ENCODE measurements at places on chromosomes 4 and X.

GRCh38 chr4:127975121-127975770, 10.0 kb downstream of the ABHD18 start:
- DNase-seq, result no peak

DNA sequence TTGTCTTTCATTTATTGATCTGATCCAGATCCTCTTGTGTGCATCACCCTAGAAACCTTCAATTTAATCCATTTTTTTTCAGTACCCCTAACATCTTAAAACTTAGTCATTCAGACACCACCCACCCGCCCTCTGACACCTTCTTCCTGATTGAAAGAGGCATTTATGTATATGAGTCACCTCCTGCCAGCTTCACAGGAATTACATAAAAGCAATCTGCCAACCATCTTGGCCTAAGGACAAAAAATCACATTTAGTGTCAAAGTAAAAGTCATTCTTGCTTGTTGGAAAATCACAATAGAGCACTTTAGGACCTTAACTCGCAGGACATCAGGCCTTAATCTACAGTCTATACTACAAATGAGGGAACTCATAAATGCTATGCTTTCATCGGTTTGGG, 52.1 kb downstream of the NDST3 start:
- DNase-seq, result no peak

DNA sequence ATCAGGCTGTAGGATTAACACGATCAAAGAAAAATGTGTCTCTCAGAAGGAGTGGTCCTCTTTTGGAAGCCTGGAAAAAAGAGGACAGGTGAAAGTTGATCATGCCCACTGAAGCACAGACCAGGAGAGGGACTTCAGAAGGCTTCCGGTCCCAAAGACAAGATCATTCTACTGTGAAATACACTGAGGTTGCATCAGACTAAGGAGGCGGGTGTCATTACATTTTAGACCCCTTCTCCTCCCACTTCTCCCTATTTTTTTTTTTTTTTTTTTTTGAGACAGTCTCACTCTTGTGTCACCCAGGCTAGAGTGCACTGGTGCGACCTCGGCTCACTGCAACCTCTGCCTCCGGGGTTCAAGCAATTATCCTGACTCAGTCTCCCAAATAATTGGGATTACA, 67.5 kb downstream of the RBM47 start:
- no peak for DNase-seq

DNA sequence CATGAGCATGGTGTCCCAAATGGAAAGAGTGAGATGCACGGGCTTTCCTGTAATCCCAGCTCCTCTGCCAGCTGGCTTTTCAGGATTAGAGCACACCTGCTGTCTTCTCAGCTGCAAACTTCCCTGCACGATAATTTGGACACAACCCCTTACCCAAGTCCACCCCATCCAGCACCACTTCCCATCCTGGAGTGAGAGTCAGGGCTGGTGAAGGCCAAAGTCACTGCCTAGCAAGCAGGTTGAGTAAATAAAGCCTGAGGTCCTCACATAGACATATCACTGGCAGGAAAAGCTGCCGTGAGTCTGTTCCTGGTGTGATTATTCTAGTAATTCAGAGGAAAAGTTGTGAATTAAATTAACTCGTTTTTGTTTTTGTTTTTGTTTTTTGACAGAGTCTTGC, 113.9 kb upstream of the MBNL3 start:
- DNase-seq, result no peak

DNA sequence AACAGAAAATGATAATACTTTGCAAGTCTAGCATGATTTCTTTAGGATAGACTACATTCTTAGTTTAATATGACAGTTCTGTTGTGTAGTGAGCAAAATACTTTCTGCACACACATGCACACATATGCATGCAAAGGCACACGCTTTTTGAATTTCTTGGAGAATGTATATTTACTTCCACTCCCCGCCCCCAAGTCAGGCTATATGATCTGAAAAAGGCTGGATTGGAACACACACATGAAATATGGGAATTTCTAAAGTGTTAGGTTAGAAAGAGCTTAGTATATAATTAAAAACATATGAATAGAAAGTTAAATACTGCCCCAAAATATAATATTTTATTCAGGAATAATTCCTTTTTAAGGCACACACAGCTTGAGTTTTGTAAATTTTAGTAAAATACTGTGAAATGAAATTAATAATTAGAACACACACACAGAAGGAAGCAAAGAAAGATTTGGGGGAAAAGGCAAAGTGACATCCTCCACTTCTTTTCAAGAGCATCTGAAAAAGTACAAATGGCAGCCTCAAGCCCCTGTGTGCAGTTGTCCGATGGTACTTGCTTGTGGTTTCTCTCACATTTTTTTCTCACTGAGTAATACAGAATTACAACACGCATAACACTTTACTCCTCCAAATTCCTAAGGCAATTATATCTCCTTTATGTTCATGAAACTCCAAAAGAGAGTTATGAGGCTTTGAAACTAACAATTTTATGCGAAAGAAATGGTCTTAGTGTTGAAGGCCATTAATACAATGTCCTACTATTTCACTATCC, 228.9 kb upstream of the ETNPPL start:
- no peak for DNase-seq

DNA sequence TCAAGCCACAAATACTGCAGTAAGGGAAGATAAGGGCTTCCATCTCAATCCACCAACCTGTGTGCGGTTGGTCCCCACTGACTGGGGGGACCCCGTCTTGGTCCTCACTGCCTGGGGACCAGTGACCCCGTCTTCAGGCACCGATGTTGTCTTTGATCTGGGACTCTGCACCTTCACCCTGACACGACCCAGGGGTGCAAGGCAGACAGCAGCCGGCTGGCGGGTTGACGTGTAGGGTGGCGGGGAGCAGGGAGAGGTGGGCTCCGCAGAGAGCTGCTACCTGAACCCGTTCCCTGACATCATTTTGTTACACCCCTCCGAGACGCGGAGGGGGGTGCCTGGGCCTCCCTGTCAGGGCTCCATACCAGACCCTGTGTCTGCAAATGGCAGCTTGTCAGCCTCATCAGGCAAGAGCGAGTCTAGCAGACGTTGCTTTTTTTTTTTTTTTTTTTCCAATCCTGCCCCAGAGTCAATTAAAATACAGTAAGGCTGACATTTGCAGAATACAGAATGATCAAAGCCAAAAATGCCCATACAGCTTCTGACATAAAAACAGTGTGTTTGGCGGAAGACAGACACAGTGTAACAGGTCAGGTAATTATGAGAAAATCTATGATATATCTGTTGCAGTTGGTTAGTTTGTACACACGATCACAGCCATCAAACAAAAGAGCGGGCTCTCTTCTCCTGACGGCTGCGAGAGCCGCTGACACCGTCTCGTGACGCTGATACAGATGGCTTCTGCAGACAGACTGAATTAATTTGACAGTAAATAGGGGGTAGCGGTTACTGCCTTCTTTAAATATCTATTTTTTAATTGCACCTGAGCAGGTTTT, 118.6 kb downstream of the CRLF2 start:
- DNase-seq, result no peak

- no peak for DNase-seq
These were observed 86.4 kb upstream of the SORBS2 start for GRCh38 chr4:185898413-185898812.

DNA sequence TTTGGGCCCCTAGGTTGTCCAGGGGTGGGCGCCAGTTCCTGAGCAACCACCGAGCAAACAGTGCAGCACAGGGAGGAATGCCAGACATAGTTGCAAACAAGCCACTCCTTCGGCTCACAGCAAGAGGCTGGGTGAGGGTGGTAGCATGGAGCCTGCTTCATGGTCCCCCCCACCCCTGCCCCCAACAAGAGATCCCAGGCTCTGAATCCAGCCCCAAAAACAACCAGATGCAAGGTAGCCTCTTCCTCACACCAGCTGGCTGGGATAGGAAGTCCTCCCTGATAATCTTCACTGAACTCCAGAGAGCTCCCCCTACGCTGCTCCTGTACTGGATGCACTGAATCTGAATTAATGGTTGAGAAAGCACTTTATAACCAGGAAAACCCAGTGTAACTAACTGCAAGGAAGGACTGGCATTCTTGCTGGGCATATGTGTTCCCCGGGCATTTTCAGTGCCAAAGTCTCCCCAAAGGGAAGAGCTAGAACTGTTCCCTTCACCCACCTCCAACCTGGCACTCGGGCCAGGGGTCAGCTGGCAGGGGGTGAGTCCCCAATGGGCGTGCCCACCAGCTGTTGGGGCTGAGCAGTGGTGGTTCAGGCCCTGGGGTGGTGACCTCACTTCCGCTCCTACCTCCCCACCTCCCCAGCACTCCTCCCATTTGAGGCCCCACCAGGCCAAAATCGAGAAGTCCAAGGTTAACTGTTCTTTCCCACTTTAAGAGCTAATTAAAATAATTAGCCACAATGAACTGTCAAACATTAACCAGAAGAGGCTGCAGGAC, 1.5 kb downstream of the ELF4 start:
- DNase-seq, result no peak

DNA sequence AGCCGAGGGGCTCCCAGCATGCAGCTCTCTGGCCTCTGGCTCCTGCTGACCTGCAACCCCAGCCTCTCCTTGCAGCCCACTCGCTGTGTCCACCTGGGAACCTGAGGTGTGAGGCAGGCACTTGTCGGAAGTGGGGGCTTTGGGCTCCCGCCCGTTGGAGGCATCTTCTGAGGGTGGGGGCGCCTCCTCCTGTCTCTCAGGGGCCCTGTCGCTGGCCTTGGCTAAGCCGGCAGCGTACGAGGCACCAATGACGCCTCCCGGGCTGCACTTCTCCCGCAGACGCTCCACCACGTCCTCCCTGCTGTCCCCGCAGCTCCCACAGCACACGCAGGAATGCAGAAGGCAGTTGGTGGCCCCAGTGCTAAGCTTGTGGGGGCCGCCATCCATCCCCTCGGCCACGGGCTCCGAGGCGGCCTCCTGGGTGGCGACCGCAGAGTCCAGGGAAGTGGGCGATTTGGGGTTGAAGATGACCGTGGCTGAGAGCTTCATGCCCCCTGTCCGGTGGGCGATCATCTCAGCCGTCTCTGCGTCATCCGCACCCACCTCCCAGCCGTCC, 42.5 kb upstream of the MXD4 start:
- peak; percentile 18 for DNase-seq

DNA sequence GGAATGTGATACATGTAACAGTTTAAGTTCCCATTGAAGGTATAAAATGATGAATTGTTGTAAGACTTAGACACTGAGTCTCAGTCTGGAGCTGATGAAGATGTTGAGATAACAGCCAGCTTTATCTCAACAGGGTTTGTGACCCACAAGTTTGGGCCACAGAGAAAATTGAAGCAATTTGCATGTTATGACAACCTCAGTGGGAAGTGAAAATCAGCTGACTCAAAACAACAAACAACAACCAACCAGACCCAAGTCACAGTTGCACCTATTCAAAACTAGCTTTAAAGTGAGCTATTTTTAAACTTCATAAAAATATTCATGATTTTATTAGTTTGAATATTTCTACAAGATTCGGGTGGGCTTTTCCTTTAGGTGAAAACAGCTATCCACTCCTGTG, 8.0 kb downstream of the SFRP2 start:
- no peak for DNase-seq

- DNase-seq, result no peak
These were observed 194.9 kb downstream of the PALLD start for GRCh38 chr4:168691631-168692369.

DNA sequence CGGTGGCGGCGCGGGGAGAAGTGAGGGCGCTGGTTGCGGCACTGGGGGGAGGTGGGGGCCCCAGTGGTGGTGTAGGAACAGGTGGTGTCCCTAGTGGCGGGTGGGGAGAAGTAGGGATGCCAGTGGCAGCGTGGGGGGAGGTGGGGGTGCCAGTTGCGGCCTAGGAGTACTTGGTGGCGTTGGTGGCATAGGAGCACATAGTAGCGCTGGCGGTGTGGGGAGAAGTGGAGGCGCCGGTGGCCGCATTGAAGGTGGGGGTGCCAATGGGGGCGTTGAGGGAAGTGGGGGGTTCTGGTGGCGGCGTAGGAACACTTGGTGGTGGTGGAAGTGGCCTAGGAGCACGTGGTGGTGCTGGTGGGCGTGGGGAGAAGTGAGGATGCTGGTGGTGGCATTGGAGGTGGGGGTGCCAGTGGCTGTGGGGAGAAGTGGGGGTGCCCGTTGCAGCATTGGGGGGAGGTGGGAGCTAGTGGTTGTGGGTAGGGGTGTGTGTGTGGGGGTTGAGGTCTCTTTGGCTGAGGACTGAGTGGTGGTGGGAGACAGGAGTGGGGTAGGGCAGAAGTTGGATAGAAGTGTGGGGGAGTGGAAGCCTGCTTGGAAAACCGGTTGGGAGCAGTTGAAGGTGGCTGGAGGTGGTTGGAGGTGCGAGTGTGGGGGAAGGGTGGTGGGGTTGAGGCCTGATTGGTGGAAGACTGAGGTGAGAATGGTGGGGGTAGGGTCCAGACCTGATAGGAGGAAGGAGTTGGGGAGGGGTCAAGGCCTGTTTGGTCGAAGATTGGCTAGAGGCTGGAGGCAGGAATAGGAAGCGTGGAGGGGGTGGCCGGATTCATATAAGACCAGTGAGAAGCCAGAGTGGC, 1.1 kb downstream of the GCNA start:
- no peak for DNase-seq

- no peak for DNase-seq
These were observed 347.1 kb upstream of the GATB start for GRCh38 chr4:152107736-152108500.

- DNase-seq, result no peak
These were observed 52.7 kb upstream of the ZCCHC13 start for GRCh38 chrX:74251006-74251930.

DNA sequence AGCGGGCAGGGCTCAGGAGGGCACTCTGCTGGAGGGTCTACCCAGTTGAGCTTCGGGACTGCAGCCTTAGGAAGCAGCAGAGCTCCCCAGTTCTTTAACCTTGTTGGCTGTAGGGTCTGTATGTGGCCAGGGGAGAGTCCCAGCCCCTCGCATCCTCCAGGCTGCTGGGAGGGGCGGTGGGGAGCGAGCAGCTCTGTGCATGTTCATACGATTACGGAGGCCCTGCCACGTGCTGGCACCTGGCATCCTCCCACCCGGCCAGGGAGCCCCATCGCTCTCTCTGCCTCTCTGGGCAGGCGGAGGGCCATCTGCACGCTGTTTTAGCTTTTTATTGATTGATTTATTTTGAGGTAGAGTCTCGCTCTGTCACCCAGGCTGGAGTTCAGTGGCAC, 21.2 kb downstream of the NSG1 start:
- no peak for DNase-seq

GRCh38 chrX:154914052-154914451, 27.9 kb downstream of the F8A1 start:
- no peak for DNase-seq
